ENCODE measurements at places on chromosomes 2 and 18.

DNA sequence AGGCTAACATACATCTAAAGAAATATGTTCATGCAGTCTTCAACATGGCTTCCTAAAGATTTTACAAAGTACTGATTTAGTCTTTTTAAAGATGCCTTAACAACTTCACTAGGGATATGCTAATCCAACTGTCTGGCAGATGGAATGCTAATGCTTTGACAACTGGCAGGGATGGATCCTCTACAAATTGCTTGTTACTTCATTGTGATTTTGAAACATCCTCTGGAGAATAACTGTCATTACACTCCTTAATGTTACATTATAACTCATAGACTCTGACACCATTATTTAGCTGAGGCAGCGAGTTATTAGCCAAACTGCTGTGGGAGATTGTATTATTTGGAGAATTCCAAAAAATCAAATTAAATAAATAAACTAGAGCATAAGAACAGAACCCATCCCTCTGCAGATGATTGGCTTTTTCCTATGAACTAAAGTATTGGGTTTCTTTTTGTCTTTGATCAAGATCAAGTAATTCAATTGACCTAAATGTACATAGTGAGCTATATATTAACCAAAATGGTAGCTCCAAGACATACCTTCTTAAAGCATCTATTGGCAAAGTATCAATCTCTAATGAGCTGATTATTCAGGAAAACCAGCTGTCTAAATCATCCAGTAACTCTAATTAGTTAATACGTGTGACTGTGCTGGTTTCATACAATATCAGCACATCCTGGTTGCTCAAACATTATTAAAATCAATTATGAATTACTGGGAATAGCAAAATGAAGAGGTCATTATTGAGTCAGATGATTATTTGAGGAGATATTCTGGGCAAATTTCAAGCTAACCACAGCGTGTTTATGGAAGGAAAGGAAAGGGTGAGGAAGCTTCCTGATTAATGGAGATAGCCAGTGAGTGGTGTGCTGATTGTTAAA lies 321.3 kb upstream of the TFPI start:
- no peak for DNase-seq

GRCh38 chr18:69948919-69949537 lies 1.4 kb upstream of the CD226 start:
- DNase-seq, result no peak

GRCh38 chr2:48454504-48454903 lies 75.5 kb upstream of the STON1 start:
- DNase-seq, result no peak

DNA sequence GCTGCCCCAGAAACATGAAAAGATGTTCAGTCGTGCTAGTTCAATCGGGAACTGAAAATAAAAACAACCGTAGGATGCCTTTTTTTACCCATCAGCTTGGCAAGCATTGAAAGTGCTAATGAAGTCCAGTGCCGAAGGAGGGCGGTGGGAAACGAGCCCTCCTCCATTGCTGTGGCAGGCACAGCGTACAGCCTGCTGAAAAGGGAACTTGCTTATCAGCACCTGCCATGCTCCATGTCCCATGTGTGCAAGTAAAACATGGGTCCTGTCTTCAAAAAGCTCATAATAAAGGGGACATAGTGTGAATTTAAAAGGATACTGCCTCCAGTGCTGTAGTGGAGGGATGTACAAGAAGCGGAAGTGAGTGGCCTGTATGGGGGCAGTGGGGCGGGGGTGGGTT lies 82.4 kb downstream of the ARMC9 start:
- no peak for DNase-seq

- no peak for DNase-seq
Observed at GRCh38 chr2:193539188-193539587, 1344.5 kb upstream of the TMEFF2 start.

GRCh38 chr2:35821675-35822074 lies 533.9 kb upstream of the CRIM1 start:
- no peak for DNase-seq

GRCh38 chr18:58484989-58485981 lies 143.6 kb downstream of the ALPK2 start:
- no peak for DNase-seq

DNA sequence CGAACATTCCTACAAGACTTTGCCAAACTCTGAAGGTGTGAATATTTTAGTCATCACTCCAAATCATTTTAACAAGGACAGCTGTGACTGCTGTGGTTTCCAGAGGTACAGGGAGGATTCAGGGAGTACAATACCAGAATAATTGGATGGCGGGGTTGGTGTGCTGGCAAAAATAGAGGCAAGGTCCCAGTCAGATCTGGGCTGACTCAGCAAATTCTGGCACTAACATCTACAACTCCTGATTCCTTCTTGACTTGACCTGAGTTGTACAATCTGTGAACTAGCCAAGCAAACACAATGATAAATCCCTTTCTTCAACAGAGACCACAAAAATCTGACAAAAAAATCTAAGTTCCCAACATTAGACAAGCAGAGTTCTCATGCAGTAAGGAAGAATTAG lies 40.4 kb downstream of the RMP24 start:
- DNase-seq, result no peak

DNA sequence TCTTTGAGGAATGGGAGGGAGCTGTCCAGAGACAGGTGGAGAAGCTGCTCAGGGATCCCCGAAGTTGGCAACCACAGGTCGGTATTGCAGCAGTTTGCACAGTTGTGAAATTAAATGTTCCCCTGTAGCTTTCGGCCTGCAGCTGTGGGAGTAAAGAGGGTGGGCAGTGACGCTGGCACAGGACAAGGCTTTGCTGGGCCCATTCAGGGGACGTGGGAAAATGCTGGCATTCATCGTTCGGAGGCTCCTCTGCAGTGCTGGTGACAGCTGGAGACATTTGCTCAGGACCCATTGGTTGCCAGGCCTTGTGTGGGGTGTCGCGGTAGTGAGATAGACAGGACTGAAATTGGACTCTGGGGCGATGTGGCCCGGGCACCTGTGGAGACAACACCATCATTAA lies 173.7 kb downstream of the MYCN start:
- DNase-seq, result no peak

- DNase-seq, result no peak
Observed at GRCh38 chr18:13712400-13713131, 13.8 kb downstream of the FAM210A start.

- no peak for DNase-seq
Observed at GRCh38 chr2:10161206-10161931, 38.8 kb downstream of the RRM2 start.

DNA sequence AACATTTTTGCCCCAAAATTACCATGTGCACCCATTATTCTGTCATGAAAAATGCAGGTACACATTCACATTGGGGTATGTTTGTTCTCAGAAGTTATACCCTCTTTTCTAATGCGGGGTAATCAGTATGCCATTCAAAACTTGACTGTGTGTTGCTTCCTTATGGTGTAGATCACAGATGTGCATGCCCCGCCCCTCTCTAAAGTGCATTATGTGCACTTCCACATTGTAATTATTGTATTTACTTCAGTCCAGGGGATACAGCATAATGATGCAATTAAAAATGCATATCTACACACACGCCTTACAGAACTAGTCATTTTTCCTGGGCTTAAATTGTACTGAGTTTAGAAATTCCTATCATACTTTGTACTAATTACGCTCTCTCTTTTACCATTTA lies 48.8 kb downstream of the SLC9A2 start:
- no peak for DNase-seq

- no peak for DNase-seq
Observed at GRCh38 chr2:179966778-179967394, 40.2 kb downstream of the CWC22 start.

- no peak for DNase-seq
Observed at GRCh38 chr2:220006152-220006621, 378.8 kb downstream of the SLC4A3 start.

- no peak for DNase-seq
Observed at GRCh38 chr18:50726960-50727589, 92.7 kb downstream of the MRO start.

- DNase-seq, result no peak
Observed at GRCh38 chr2:135226961-135227360, 174.9 kb downstream of the RAB3GAP1 start.

GRCh38 chr2:42979870-42980763 lies 187.7 kb upstream of the HAAO start:
- DNase-seq, result no peak
